ENCODE measurements at places on chromosomes 6 and 20.

DNA sequence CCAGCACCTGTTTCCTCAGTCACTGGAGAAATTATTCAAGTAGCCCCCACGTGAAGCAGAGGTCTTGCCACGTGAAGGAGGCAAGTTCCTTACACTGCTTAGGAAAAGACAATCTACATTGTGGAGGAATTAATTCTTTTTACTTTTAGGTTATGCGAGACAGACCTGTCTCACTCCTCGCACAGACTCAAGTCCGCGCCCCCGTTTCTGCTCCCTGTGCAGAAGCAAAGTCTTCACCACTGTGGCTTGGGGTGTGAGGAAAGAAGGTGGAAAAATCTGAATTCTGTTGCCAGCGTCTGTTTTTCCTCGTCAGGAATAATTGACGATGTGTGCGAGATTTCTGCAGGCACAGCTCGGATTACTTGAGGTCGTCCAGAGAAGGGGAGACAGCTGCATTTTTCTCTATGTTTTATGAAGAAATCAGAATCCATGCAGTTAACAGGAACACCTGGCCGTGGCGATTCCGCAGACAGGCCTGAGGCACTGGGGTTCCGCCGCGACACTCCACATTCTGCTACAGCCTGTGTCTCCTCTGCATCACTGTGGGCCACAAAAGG is 185.1 kb downstream of the SMOC2 start:
- no peak for DNase-seq

DNA sequence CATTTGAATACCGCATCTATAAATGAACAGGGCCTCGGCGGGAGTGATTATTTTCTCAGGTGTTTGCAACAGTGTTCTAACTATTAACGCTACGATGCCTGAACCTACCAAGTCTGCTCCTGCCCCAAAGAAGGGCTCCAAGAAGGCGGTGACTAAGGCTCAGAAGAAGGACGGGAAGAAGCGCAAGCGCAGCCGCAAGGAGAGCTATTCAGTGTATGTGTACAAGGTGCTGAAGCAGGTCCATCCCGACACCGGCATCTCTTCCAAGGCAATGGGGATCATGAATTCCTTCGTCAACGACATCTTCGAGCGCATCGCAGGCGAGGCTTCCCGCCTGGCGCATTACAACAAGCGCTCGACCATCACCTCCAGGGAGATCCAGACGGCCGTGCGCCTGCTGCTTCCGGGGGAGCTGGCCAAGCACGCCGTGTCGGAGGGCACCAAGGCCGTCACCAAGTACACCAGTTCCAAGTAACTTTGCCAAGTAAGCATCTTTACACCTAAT is 70.9 kb downstream of the HFE start:
- peak; percentile 87 for DNase-seq

DNA sequence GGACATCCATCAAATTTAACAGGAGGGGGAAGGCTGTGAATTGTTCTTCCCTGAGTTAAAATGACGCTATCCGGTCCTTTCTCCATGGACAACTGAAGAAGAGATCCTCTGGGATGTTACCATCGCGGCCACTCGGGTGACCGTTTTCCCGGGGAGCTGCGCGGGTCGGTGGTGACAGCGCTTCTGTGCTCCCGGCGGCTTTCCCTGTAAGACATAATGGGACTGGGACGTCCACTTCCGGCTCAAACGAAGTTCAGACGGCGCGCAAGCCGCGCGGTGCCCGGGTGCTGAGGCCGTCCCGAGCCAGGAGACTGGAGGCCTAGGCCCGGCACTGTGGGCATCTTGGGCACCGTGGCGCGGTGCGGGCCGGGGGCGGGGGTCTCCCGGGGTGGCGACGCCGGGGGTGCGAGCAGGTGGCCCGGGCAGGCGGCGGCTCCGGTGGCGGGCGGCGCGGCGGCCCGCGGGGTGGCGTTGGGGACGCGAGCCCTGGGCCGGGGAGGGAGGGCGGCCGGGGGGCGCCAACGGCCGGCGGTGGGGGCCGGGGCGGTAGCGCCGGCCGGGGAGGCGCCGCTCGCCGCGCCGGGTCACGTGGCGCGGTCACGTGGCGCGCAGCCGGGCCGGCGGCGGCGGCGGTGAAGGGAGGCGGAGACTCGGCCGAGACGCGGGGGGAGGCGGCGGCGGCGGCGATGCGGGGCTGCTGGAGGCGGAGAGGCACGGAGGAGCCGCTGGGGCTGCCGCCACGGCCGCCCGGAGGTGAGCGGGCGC is 63.6 kb downstream of the GTF2H5 start:
- DNase-seq, result peak; percentile 41

DNA sequence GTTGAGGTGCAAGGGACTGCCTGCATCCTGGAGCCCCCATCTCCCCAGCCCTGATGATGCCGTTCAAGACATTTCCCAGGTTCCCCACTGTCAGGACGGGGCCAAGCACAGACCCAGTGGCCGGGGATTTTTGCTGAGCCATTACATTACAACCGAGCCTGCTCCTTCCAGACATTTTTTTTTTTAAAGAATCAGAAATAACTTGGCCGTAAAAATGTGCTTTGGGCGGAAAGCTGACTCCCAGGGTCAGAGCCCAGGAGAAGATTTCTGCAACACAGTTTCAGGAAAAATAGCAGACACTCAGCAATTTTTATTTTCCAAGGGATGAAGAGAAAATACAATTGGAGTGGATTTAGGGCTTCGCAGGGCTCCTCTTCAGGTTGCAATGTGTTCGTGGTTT is 87.9 kb downstream of the LRFN2 start:
- no peak for DNase-seq

- DNase-seq, result peak; percentile 37
Observed at GRCh38 chr20:47038566-47039560, 144.2 kb downstream of the EYA2 start.

DNA sequence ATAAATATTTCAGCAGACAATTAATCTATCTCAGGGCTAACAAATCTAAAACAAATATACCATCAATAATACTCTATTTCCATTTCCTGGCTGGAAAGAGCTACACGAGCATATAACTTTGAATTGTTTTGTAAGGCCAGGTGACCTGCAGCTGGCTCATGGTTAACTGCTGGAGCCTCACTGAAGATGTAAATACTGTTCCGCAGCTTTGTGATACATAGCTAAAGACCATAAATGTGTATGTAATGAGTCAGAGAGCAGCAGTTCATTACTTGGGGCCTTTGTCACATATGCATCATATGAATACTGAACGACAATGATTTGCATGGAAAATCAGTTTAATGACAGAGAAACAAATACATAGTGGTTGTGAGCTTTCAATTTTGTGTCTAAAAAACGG is 109.4 kb upstream of the CCN2 start:
- no peak for DNase-seq

DNA sequence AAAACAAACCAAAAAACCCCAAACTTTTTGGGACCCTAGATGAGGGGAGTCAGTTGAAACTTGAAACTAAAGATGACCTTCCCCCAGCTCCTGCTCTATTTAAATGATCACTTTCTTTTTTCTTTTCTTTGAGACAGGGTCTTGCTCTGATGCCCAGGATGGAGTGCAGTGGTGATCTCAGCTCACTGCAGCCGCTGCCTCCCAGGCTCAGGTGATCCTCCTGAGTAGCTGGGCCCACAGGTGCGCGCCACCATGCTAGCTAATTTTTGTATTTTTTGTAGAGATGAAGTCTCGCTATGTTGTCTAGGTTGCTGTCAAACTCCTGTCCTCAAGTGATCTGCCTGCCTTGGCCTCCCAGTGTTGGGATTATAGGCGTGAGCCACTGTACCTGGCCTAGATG is 7.3 kb upstream of the DSP start:
- no peak for DNase-seq

GRCh38 chr6:7053125-7053774 is 54.5 kb upstream of the RREB1 start:
- DNase-seq, result no peak

DNA sequence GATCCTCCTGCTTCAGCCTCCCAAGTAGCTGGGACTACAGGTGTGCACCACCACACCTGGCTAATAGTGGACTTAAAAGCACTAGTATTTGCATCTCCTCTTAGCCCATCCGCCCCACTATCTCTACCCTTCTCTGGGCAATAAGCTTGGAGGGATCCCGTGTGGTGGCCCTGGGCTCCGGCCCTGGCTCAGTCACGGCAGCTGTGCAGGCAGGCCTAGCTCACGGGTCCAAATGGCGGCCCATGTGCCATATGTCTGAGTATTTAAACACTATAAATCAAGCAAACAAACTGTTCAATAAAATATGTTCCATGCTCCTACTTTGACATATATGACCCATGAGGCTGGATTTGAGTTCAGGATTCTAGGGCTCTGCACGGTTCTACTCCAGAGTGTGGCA is 118.4 kb downstream of the BANF2 start:
- no peak for DNase-seq

DNA sequence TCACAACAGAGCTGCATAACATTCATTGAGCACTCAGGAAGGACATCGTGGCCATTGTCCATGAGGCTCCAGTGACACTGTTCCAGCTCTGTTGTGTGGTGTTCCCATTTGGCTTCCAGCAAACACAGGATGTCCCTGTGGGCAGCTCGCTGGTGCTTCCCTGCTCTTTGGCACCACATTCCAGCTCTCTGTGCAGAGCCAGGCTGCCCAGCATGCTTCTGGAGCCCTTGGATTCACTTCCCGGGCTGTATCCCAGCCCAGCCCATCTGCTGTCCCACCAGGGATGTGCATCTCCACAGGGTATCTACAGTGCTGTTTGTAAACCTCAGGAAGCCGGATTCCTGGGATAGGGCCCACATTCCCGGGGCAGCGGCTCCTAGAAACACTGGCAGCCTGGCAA is 57.2 kb downstream of the CTCFL start:
- DNase-seq, result no peak

DNA sequence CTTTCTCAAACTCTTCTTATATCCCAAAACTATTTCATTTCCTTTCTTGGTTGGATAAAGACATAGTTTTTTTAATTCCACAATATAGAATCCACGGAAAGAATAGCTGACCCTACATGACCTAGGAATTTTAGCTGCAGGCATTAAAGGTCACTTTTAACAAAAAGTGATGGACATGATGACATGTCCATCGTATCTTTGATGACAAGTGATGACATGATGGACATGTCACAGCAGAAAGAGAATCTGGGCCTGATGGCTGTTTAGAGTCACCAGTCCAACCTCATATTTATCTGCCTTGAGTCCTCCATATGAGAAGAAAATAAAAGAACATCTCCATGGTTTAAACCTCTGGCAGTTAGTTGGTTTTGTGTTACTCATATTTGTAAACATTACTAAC is 106.2 kb downstream of the PLG start:
- DNase-seq, result no peak

DNA sequence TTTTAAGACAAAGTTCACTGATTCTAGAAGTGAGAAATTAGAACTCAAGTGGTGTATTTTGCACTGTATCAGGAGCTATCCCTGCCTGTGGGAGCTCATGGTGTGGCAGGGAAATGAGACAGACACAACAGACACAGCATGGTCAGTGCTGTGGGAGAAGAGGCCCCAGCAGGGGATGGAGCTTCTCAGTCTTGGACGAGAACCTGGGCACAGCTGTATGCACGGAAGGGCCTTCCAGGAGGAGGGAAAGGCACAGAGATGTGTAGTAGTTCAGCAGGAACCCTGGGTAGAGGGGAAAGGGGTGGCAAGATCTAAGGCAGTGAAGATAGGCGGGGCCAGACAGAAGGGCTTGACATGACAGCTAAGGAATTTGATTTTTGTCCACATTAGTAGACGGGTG is 48.8 kb upstream of the KIF25 start:
- DNase-seq, result no peak

DNA sequence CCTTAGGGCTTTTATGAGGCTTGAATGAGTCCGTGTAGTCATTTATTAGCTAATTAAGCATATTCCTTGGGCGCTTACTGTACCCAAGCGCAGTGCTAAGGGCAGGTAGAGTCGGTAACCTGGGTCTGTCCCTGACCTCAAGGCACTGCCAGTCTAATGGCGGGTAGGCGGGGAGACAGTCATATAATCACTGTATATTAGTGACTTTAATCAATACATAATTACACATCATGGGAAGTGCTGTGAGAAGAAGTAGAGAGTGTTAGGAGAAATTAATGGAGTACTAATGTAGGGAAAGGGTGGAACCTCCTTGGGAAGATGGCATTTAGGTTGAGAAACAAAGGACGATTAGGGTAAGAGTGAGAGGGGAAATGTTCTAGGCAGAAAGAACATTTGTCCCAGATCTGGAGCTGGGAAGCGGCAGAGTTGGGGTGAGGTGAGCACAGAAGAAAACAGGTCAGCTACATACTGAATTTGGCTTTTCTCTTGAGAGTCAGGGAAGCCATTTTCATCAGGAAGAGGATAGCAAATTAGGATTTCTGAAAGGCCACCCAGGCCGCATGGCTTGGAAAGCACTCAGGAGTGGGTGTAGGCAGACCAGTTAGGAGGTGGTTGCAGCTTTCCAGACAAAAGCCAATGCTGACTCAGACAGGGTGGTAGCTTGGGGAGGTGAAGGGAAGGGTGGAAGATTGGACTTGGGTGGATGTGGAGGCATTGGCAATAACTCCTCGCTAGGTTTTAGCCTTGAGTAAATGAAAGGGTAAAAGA is 954 bp upstream of the BLCAP start:
- no peak for DNase-seq

DNA sequence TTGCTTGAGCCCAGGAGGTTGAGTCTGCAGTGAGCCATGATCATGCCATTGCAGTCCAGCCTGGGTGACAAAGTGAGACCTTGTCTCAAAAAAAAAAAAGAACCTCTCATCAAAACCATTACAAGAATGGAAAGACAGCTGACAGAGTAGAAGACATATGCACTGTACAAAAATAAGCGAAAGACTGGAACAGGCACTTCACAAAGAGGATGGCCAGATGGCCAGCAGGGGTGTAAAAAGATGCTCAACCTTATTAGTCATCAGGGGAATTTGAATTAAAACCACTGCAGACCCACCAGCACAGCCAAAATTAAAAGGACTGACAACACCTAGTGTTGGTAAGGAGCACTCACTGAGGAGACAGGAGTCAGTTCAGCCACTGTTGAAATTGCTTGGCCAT is 13.5 kb upstream of the TAF4 start:
- DNase-seq, result no peak

DNA sequence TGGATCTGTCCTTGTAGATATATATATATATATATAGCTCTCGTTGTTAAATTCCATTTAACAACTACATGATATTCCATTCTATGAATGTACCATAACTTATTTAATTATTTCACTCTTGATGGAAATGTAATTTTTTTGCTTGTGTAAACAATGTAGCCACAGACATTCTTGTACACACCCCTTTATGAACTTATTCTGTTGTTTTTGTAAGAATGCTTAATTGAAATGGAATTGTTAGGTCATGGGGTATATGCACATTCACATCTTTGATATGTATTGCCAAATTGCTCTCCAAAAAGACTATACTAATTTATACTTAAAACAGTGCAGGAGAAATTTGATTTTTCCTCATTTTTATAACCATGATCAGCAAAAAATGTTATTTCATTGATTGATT is 67.2 kb downstream of the MAP3K4 start:
- no peak for DNase-seq

DNA sequence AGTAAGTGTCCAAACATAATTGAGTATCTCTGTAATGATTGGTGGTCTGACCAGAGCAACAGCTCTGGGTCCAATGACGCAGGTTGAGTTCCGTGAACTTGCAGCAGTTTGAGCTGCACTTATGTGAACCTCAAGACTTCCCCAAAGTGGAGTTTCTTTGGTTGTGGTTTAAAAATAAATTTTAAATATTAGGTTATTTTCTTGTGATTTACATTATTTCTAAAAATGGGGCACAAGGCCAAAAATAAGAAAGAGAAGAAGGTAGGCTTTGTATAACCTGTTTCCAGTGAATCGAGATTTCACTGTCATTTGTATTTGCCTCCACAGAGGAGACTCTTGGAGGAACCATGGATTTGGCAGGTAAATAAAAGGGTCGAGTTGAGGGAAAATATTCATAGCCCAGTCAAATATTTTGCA is 166.4 kb upstream of the ZNF217 start:
- no peak for DNase-seq

- no peak for DNase-seq
Observed at GRCh38 chr20:22475662-22476061, 108.7 kb downstream of the FOXA2 start.

All from breast epithelium (tissue), 4 donors.